Central memory CD8-positive, alpha-beta T cell (primary cell): ENCODE measurements at places on chromosomes 3 and 15.

GRCh38 chr3:150319900-150320299, 88.2 kb upstream of the TSC22D2 start:
- no peak for DNase-seq

GRCh38 chr15:49624056-49624455, 3.2 kb downstream of the DTWD1 start:
- DNase-seq, result no peak

GRCh38 chr15:60667190-60667868, 188.4 kb upstream of the ICE2 start:
- DNase-seq, result no peak

GRCh38 chr3:37920156-37920699, 58.5 kb downstream of the CTDSPL start:
- DNase-seq, result no peak

- no peak for DNase-seq
These were observed 51.1 kb upstream of the POLG start for GRCh38 chr15:89385596-89386331.

DNA sequence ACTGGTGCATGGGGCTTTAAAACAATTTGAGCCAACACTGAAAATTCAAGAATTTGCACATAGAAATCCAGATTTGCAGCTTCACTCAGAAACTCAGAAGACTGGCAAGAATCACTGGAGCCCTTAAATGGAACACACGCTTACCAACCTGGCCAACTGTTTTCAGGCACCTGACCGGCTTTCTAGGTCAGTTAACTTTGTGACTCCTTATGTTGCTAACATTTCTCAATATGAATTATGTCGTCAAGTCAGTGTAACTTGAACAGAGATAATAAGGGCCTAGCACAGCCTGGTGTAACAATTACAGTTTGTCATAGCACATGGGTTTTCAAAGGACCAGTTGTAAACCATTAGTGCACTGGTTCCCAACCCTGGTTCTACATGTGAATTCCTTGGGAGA, 6.8 kb downstream of the CERS3 start:
- DNase-seq, result no peak

- no peak for DNase-seq
These were observed 7.2 kb downstream of the SPG21 start for GRCh38 chr15:64982472-64982871.

DNA sequence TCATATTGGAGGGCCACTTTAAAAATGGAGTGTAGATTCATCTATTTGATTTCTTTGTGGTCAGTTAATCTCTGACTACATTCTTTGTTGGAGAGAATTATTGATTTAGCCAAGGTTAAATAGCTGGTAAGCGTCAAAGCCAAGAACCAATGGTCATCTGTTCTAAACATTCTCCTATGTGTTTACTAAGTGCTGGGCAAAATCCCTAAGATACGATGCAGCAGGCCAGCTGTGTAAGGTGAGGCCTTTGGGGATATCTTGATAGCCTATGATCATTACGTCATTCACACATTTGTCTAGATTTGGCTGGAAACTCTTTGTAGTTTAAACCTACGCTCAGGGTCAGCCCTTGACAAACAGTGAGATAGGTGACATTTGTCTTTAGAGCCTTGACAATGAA, 236.2 kb downstream of the NR1D2 start:
- DNase-seq, result no peak

DNA sequence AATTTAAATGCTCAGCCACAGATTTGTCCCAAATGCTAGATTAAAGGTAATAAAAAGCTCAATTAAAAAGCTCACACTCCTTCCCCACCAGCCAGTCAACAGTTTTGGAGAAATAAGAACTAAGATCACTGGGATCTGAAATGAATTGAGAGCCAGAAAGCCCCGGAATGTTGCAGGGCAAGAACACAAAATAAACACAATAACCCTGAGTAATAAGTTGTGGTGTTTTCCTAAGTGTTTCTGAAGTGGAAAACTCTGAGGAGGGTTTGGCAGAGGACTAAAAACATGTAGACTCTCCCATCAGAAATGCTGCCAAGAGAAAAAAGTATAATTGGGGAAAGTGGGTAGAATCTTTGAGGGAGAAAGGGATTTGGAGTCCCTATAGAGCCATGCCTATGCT, 127.8 kb downstream of the ABI3BP start:
- DNase-seq, result no peak

GRCh38 chr3:187464682-187465081, 96.5 kb downstream of the RTP4 start:
- no peak for DNase-seq

- no peak for DNase-seq
These were observed 203.3 kb downstream of the FEZF2 start for GRCh38 chr3:62169906-62170660.

- DNase-seq, result no peak
These were observed 239.0 kb upstream of the NAALADL2 start for GRCh38 chr3:174620138-174620537.

GRCh38 chr3:166593776-166594175, 756.6 kb upstream of the BCHE start:
- no peak for DNase-seq

DNA sequence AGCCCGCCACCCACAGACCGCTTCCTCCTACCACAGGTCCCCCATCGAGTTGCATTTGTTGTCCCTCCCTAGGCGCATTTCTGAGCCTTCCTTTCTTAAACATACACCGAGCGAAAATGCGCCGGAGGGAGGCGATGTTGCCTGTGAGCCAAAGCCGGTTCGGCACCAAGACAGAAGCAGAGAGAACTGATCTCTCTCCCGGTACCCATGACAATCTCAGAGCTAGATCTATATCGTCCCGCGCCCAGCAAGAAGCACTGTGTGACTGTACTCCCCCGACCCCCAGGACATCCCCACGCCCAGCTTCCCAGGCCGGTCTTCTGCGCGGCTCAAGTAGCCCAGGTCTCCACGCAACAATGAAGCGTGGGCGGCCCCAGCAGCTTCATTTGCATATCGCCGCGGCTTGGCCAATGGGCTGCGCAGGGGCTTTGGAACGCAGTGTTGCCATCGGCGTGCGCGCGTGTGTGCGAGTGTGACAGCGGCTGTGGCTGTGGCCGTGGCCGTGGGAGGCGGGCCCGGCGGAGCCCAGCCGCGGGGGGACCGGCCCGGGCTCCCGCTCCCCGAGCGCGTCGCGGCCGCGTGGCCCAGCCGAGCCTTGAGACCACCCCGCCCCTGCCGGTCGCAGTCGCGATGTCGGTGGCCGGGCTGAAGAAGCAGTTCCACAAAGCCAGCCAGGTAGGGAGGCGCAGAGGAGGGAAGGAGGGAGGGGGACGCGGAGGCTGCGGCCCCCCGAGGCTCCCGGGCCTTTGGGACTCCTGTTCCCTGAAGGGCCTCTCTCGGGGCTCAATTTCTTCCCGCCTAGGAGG, at the start of gene SH3GL3:
TSS of gene SH3GL3 (plus strand) at position 438 of the 806 bp plus-strand sequence. CDS start at position 631, 193 bp downstream.
- no peak for DNase-seq

GRCh38 chr3:156976933-156977332, 150.8 kb downstream of the LEKR1 start:
- DNase-seq, result no peak

DNA sequence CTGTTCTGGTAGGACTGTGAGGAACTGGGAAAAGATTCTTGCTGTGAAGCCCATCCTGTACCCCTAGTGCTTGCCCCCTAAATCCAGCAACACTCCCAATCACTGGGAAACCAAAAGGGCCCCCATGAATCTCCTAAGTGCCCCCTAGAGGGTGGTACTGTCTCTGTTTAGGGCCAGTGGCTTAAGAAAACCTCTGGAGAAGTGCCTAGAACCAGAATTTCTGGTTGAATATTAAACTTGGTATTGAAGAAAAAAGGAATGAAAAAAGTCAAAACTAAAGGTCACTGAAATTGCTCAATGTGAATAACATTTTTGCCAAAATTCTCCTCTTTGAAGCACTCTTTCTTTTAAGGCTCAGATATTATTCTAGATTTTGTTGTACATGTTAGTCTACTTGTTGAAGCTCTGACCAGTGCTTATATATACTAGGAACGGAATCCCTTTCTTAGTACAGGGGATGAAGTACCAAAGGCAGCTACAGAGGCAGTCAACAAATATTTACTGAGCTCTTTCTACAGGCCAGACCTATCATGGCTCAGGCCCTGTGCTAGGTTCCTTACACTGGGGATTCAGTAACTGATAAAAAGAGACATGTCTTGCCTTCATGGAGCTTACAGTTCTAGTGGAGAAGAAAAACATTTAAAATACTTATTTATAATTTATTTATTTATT, 138.8 kb downstream of the MYLK start:
- no peak for DNase-seq

- DNase-seq, result no peak
These were observed 506 bp upstream of the ATP1B3 start for GRCh38 chr3:141875893-141876380.

GRCh38 chr3:10531031-10531430, 25.6 kb upstream of the ATP2B2 start:
- no peak for DNase-seq

DNA sequence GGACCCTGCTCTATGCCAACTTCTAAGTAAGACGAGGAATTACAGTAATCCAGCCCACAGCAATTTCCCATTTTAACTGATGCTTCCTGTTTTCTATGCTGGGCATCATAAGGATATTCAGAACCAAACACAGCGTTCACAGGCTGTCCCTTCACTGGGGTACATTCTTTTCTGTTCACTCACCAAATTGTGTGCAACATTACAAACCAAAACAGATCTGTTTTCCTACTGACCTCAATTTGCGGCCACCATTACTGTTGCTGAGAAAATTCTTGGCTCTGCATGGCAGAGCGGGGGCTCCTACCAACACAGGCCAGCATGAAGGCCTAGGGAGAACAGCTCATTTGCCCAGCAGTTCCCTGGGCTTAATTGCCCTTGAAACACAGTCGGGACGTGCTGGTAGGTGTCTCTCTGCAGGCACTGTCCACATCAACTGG, 76.5 kb downstream of the MYO1E start:
- no peak for DNase-seq

DNA sequence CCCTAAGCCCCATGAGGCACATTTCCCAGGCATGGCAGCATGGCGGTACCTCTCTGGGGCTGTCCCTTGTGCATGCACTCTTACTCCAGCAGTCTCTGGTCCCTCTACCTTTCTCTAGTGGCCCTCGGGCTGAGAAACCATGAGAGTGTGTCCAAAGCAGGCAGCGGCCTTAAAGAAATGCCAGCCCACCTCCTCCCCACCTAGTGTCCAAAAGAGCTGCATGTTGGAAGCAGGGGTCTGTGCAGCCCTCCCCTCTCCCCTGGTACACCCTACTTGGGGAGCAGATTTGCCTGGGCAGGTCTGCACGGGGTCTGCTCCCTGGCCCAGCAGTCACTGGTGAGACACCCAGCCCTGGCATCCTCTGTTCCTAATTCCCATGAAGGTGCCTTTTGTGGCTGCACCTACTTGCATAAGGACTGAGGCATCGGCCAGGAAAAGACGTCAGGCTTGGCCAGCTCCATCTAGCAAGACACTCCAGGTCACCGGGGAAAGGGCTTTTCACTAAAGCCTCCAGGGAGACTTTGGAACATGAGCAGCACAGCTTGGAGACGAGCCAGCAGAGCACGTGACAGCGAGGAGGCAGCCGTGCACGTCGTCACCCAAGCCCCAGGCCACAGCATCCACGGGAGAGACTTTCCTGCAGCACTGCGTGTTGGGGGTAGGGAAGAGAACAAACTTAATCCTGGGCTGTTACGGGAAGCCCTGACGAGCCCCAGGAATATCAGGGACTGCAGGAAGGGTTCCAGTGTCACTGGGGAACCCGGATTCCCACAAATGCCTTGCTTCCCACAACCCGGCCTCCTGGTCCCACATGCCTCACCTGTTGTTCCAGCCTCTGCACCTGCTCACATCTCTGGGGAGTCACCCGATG, 38.8 kb downstream of the TM2D3 start:
- DNase-seq, result no peak

DNA sequence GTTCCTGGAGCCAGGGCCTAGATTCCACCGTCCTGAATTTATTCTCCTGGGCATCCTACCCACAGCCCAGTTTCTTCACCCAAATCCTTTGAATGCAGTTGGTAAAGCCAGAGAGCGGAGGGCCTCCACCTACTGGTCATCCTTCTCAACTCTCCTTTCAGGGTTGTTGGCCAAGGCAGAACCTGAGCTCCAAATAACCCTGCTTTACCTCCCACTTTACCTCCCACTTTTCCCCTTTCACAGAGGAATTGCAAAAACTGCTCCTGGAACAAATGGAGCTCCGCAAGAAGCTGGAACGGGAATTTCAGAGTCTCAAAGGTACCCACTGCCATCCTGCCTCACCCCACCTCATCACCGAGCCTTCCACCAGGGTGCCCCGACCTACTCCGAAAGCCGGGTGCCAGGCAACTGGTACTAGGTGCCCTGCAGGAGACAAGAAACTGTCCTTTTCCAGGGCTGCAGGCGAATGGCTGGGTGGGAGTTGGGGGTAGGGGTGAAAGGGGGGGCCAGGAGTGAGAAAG, 6.8 kb downstream of the SKOR1 start:
- no peak for DNase-seq

- no peak for DNase-seq
These were observed 36.9 kb upstream of the SKIL start for GRCh38 chr3:170320461-170321121.

DNA sequence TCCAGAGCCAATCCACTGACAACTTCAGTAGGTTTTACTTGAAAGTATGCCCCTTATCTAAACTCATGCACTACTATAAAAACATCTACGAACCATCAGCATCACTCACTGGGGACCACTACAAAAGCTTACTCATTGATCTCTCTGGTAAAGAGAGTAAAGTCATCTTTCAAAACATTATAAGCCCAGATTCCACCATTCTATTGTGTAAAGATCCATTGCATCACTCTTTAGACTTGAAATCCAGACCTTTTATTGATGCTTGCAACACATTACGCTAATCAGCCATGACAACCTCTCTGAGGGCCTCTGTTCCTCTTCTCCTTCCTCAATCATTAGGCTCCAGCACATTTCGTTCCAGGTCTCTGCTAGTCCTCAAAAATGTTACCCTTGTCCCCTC, 248.9 kb upstream of the WNT5A start:
- DNase-seq, result no peak

GRCh38 chr3:179536256-179536655, 26.5 kb upstream of the ACTL6A start:
- DNase-seq, result no peak

DNA sequence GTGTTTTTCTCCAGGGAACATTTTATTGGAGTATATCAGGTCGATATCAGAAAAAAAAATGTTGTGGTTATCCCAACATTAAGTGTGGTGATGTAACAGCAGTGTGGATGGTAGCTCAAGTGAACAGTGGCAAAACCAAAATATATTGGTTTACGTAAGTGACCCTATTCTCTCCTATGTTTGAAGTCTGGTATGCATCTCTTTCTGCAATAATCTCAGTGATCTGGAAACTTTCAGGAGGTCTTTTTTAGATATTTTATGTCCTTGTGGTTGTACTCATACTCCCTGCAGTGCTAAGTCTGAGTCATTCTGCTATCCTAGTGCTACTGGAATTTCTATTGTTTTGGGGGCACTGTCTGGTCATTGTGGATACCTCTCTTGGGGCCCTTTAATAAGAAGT, 137.9 kb downstream of the SNRPN start:
- DNase-seq, result no peak
